ENCODE measurements at places on chromosomes 7 and 10. TPM values are rescaled to one million over a fixed set of nuclear protein-coding genes. Genes with fewer than 3 reads are reported as not detected.
A peak's percentile ranks its signal among the peaks of the same experiment; 100 is the strongest.

SVOPL gene
- not detected for total RNA-seq

- no peak for DNase-seq
These were observed 58.2 kb downstream of the ENTPD1 start for GRCh38 chr10:95814011-95814727.

GRCh38 chr10:50456719-50457118 is 167.0 kb downstream of the SGMS1 start:
- DNase-seq = no peak

DNA sequence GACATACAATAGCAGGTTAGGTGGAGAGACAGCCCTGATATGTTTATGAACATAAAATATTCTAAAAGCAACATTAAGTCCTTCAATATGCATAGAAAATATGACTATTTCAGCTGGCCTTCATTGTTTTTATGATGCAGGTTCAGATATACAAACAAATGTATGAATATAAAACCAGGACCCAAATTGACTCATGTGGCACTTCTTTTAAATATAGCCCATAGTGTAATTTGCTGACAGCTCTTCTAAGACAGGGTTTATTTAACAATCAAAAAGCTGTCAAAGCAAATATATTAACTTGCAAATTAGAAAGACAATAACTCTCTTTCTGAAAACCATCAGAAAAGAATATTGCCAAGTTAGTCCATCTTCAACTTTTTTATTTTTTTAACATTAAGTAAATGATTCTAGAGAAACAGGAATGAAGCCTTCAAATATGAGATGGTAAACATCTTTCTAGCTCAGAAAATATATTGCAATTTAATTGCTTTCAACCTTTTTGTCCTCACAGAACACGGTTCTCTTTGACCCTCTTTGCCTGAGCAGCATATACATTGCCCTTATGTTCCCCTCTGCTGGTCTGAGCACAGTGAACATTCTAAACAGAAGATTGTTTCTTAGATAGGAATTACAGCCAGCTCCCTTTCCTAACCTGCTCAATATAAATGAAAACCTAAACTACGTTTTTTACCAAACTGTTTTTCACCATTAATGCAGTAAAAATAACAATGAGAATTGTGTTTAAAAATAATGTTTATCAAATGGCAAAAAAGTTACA is 82.8 kb downstream of the CACNA2D1 start:
- DNase-seq = no peak

GRCh38 chr10:132346806-132347205 is 14.8 kb downstream of the LRRC27 start:
- no peak for DNase-seq

DNA sequence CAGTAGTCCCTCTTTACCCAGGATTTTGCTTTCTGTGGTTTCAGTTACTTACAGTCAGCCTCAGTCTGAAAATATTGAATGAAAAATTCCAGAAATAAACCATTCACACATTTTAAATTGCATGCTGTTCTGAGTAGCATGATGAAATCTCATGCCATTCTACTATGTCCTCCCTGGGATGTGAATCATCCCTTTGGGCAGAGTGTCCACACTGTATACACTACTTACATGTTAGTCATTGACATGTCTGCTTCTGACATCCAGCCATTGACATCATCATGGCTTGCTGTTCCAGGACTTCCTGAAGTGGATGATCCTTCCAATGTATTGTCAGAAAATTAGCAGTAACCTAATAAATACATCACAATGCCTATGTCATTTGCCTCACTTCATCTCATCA is 34.6 kb upstream of the MALRD1 start:
- DNase-seq = peak; percentile 50

Data from NCI-H460 (cell line).